ENCODE measurements at places on chromosomes 11 and 22.

GRCh38 chr11:45324459-45324858 lies 38.3 kb upstream of the SYT13 start:
- no peak for DNase-seq

GRCh38 chr11:111733611-111734088 lies 32.5 kb downstream of the PPP2R1B start:
- DNase-seq: no peak

GRCh38 chr11:16099343-16099900 lies 256.9 kb downstream of the SOX6 start:
- DNase-seq: no peak

DNA sequence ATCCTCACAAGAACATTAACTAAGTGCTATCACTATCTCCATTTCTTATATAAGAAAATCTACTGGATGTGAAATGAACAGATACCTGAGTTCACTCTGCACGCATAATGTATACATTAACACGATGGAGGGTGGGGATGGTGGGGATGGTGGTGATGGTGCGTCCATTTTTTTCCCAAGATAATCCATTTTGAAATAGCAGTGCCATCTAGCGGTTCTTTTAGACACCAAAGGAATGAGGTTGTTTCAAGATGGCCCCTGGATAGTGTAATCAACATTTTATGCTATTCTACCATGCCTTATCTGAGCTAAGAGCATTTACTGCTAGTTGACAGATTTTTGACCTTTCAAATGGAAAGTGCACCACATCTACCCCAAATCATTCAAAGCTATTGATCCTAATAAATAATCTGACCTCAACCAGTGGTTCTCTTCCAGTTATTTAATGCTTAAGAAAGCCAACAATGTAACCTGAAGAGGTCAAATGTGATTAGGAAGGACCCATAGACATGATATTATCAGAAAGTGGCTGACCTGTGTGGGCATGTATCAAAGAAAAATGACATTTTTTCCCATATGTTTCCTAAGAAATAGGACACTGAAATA lies 714.7 kb upstream of the TENM4 start:
- DNase-seq: peak; percentile 33

- DNase-seq: no peak
These were observed 24.8 kb upstream of the EHF start for GRCh38 chr11:34595960-34596644.

GRCh38 chr11:34505874-34506273 lies 7.7 kb downstream of the ELF5 start:
- no peak for DNase-seq

DNA sequence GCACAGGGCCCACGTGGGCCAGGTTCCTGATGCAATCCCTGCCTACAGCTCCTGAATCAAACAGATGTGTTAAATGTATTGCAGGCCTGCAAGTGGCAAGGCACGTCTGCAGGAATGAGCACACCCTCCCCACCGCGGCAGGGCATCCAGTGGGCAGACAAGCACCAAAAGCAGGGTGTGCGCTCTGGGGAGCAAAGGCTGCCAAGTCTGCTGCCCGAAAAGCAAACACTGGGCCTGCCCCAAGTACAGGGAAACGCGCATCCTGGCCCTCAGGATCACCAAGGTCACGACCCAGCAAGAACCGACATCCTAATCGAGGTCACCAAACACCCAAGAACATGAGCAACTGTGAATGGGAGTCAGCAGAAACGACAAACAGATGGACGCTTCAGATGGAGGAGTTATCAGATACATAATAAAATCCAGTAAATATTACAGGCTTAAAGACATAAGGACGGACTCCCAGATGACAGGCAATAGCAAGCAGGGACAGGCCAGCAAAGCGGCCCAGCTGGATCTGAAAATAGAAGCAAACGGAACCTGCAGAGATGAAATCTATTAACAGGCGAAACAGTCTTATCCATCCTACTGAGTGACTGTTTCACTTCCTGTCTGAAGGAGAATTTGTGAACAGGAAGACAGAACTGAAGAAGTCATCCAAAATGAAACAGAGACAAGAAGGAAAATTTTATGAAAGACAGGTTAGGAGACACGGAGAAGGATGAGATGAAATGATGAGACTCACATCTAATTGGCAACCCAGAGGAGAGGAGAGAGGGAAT lies 26.7 kb downstream of the CARS1 start:
- no peak for DNase-seq

DNA sequence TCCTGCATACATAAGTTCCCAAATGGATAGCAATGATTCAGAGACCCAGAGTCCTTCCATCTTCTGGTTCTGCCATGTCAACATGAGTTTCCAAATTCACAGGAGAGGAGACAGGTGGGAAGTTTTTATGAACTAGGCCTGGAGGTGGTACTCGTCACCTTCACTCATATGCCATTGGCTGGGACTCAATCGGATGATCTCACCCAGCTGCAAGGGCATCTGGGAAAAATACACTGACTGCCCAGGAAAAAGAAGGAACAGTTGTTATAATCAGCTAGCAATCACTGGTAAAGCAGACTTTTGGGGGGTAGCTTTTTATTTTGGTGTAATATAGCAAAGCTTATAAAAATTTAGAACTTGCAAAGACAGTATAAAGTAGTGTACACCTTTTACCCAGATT lies 83.9 kb downstream of the OTOG start:
- DNase-seq: no peak

- DNase-seq: no peak
These were observed 80.0 kb upstream of the CRTAM start for GRCh38 chr11:122758339-122758738.

- DNase-seq: peak; percentile 63
These were observed 5.7 kb downstream of the UPK3A start for GRCh38 chr22:45290410-45290936.

DNA sequence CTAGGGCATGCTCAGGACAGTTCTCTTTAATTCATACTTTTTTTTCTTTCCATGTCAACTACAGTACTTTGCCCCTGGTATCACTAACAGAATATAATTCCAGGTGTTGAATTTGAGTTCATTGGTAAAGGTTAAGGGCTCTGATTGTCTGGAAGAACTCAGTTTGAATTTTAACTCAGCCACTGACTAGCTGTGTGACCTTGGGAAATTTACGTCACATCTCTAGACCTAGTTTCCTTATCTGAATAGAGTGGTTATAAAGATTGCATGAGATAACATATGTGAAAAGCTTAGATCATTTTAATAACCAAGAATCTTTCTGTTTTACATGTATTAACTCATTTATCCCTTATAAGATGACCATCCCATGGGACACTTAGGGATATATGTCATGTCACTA lies 15.8 kb upstream of the ZC3H12C start:
- no peak for DNase-seq

DNA sequence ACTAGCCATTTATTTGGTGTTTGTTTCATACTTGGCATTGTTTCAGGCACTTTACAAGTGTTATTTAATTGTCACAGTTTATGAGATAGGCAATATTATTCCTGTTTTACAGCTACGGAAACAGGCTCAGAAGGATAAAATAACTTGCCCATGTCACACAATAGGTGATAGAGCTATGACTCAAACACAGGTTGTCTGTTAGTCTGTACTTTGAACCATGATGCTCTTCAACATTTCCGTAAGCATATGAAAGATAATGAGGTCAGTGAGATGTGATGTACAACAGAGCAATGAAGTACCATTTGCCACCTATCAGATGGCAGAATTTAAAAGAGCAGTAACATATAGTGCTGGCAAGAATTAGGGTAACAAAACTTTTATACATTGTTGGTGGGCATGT lies 15.3 kb downstream of the TUG1 start:
- no peak for DNase-seq

DNA sequence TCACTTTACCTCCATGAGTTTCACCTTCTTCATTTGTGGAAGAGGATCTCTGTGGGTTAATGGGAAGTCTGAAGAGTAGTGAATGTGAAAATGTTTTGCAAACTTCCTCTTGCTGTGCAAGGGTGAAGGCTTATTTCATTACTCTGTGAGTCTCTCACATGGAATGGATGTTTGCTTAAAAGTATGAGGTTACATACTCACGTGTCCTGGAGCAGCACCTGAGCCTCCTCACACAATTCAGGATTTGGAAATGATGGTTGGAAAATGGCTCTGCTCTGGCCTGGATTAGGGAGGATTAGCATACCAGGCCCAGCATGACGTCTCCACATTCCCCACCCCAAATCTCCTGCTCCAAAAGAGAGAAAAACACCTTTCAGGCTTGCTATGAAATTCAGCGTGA lies 4.8 kb downstream of the GRAMD1B start:
- peak; percentile 12 for DNase-seq

DNA sequence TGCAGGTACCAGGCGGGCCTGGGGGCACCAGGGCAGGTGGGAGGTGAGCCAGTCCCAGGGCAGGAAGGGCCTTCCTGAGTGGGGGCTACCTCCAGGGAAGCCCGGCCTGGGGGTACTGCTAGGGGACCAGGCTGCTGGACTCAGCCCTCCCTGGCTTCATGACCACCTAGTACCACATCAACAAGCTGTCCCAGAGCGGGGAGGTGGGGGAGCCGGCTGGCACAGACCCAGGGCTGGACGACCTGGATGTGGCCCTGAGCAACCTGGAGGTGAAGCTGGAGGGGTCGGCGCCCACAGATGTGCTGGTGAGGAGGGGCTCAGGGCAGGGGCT lies 6.7 kb downstream of the TRPT1 start:
- DNase-seq: no peak

DNA sequence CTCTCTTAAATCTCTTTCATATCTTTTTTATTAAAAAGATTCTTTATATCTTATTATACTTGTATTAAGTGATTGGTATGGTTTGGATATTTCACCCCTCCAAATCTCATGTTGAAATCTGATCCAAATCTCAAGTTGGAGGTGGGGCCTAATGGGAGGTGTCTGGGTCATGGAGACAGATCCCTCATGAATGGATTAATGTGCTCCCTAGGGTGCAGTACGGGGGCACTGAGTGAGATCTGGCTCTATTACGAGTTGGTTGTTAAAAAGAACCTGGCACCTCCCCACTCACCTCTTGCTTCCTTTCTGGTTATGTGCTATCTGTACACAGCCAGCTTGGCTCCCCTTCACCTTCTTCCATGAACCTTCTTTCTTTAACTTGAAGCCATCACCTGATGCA lies 149.6 kb downstream of the CWF19L2 start:
- DNase-seq: no peak

DNA sequence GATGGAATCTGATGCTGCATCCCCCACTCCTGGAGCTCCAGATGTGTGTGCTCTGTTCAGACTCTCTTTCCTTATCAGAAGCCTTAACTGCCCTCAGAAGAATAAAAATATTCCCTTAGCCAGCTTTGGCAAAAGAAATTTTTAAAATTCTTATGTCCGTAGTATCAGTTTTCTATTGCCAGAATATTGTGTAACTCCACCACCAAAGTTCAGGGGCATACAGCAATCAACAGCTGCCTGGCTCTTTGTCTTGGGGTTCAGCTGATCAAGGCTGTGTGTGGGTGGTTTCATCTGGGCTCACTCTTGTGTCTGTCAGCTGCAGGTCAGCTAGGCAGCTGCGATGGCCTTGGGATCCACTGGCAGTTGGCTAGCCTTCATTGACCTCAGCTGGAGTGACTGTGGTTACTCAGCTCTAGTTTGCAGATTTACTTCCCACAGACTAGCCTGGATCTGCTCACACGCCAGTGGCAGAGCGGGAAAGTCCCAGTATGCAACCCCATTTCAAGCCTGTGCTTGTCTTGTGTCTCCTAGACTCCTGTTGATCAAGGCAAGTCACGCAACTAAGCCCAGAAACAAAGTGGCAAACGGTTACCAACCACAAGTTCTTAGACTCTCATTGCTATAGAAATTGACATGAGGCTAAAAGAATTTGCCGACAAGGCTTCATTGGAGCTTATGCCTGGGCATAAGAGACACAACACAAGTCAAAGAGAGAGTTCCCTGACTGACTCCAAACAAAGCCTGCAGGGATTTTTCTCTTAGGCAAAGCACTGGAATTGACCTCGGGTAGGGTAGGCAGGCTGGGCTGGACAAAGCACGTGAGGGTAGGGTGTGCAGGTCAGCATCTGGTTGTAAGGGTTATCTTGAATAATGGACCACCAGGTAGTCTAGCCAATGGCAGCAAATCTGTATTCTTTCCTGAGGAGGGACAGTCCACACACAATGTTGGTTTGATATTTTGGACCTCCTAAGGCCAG lies 7.5 kb downstream of the TMEM138 start:
- peak; percentile 100 for DNase-seq

DNA sequence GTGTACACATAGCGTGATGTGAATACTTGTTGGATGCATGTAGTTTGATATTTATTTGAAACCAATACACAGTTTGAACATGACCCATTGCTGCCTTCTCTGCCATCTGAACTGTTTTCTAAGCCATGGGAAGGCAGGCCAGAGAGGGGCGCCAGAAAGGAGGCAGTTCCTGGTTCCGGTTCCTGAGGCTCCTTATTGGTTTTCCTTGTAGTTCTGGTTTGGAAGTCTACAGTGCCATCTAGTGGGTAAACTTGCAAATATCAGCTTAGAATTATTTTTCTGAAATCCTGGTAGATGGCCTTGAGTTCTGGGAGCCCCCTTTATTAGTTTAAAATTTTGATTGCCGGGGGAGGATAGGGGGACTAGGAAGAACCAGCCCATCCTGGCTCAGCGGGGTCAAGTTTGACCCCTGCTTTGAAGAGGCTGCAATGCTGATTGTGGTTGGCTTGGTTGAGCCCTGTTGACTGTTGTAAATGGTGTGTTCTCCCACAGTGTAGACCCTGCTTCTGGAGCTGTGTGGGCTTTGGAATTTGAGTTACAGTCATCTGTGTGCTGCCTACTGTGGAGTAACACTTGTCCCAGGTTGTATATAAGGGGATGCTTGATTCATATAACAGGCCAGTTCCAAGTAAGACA lies 48.4 kb downstream of the GRAMD1B start:
- peak; percentile 69 for DNase-seq

DNA sequence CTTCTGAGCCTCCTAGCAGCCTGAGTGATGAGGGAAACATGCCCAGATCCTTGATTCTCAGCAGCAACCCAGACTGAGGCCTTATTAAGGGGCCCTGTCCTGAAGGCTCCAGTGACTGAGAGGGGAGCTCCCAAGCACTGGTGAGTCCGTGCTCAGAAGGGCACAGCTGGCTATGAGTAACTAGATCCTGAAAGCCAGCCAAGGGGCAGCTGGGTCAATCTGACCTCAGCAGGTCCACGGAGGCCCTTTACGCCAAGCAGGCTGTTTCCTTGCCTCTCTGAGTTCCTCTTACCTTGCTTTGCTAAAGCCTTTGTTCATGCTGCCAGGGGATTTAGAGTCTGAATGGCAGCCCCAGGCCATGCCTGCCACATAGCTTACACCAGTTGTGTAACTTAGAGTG lies 19.3 kb upstream of the MIEF1 start:
- no peak for DNase-seq

DNA sequence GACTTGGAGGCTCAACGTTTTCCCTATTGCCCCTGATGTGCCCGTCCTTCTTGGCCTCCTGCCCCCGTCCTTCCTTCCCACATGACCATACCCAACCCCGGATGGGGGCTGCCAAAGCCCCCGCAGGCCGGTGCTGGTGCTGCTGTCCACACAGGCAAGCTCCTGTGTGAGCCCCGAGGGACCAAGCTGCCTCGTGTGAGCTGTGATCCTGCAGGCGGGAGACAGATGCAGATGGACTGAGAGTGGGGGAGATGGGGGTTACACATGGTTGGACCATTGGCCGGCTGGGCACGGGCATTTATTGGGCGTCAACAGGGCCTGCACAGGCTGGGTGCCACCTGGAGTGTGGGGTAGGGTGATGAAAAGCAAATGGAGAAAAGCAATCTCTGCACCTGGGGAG lies 313.2 kb upstream of the B3GAT1 start:
- no peak for DNase-seq
